ENCODE measurements at places on chromosomes 6 and 20. TPM values are rescaled to one million over a fixed set of nuclear protein-coding genes. Genes with fewer than 3 reads are reported as not detected.

- DNase-seq = no peak
These were observed 48.6 kb downstream of the LRFN2 start for GRCh38 chr6:40538556-40538955.

DNA sequence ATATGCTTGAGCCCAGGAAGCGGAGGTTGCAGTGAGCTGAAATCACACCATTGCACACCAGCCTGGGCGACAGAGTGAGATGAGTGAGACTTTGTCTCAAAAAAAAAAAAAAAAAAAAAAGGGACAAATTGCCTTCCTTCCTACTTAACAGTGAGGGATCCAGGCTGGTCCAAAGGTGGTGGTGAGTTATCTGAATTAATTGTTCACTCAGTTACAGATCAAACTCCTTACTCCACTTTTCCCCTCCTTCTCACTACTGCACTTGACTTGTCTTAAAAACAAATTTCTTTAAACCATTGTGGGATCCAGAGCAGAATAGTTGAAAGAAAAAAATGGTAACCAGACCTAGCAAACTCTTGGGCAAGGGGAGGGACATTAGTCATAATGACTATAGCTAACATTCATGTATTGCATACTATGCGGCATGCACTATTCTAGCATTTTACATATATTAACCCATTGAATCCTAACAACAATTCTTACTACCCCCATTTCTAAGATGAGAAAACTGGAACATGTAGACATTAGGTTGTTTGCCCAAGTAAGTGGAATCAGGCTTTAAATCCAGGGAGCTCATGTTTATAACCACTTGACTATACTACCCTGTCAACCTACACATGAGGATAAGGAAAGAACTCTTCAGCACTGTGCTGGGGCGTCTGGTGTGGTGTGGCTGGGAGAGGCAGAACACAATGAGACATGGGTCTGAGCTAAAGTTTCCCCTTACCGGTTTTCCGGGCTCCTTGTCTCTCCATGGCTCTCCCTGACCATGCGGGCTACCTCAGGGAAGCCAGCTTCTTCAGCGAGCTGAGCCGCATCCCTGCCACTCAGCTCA lies 1.5 kb downstream of the GPANK1 start:
- DNase-seq = no peak

DNA sequence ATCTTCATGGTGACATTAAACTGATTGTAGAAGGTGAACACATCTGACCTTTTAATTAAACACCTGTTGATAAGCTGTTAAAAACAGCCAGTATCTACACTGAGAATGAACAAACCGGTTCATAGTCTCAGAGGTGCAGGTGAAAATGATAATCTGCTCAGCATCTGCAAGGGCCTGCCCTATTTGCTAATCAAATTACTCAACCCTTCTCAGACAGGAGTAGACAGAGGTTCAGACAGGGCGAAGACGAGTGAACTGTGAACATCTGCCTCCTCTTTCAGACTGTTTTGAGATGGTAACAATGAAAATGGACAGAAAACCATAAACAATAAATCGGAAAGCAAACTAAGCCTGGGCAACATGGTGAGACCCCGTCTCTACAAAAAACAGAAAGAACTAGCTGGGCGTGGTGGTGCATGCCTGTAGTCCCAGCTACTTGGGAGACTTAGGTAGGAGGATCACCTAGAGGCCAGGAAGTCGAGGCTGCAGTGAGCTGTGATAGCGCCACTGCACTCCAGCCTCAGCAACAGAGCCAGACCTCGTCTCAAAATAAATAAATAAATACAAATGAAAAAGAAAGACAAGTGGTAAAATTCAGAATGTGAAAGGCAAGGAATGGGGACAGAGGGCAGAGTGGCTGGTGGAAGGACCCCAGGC lies 55.9 kb downstream of the NINL start:
- no peak for DNase-seq

DNA sequence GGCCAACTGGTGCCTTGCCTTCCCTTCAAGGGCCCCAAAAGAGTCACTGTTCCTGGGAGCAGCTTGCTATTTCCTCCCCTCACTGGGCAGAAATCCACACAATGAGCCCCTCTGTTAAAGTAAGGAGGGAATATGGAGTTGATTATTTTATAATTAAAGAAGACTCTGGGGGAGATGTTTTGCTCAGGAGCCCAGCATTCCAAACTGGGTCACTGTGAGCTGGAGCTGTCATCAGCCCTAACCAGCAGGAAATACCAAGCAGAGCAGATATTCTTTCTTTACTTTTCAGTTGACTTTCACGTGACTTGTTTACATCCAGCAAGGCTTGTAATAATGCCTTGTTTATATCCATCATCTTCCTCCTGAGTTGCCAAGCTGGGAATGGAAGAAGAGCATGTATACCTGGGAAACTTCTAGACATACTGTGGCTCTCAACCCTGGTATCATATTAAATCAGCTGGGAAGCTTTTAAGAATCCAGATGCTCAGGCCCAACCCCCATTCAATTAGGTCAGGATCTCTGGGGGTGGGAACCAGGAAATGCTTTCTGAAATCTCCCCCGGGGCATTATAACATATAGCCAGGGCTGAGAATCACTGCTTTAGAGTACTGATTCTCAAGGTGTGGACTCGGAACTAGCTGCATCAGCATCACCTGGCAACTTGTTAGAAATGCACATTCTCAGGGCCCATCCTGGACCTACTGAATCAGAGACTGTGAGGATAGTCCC lies 175.6 kb upstream of the MYLIP start:
- DNase-seq = no peak

DNA sequence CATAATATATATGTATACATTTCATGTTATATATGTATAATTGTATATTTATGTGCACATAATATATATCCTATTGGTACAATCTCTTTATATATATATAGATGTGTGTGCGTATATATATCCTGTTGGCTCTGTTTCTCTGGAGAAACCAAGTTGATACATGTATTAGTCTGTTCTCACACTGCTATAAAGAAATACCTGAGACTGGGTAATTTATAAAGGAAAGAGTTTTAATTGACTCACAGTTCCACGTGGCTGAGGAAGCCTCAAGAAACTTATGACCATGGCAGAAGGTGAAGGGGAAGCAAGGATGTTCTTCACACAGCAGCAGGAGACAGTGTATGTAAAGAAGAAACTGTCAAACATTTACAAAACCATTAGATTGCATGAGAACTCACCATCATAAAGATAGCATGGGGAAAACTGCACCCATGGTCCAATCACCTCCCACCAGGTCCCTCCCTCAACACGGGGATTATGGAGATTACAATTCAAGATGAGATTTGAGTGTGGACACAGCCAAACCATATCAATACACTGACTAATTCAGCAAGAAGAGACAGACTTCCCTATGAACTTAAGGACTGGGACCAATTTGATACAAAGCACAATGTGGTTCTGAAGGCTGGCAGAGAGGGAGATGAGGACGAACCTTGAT lies 14.0 kb downstream of the CST3 start:
- no peak for DNase-seq

- DNase-seq = peak; percentile 49
These were observed 64.3 kb downstream of the TTI1 start for GRCh38 chr20:37968841-37969401.

DNA sequence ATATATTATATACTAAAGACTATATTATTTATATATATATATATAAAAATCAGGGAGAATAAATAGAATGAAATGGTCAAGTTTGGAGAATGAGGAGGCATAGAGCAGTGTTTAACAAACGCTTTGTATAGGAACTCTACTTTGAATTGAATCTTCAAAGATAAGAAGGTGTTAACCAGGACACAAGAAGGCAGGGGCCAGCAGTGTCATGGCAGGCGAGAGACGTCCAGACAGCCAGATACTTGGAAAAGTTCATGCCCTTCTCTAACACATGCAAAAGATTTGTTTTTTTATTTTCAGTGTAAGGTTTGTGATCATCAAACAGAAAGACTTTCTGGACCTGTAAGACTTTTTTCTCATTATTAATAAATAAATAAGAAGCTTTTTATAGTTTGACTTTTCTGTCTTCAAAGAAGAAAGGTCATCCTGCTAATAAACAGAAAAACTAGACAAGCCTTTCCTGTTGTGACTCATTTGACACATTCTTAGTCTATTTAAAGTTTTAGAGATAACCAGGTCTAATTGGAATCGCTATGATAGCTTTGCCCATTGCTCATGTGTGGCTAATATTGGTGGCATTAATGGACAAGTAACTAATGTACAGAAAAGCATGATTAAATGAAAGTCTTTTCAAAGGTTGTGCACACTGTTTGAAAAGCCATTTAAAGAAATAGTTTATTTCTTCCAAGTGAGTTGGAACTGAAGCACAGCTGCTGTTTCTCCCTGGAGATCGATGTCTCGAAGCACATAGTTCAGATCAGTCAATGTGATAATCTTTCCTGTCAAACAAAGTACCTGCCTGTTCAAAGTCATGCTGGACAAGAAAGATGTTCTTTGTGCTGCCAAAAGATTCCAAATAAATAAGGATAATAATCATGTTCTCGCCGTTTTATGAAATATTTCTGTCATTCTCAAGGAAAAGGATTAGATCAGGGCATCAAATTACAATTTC lies 420.4 kb upstream of the OPRM1 start:
- no peak for DNase-seq

GRCh38 chr20:63494420-63495166 lies 4.3 kb downstream of the EEF1A2 start:
- no peak for DNase-seq

GRCh38 chr6:157134402-157135047 lies 188.8 kb downstream of the TMEM242 start:
- no peak for DNase-seq

- DNase-seq = peak; percentile 42
These were observed 230.8 kb downstream of the LRFN2 start for GRCh38 chr6:40356242-40356910.

GRCh38 chr6:78844899-78845298 lies 22.5 kb upstream of the IRAK1BP1 start:
- no peak for DNase-seq

- DNase-seq = no peak
These were observed 97.5 kb downstream of the FAM120B start for GRCh38 chr6:170404036-170404435.

DNA sequence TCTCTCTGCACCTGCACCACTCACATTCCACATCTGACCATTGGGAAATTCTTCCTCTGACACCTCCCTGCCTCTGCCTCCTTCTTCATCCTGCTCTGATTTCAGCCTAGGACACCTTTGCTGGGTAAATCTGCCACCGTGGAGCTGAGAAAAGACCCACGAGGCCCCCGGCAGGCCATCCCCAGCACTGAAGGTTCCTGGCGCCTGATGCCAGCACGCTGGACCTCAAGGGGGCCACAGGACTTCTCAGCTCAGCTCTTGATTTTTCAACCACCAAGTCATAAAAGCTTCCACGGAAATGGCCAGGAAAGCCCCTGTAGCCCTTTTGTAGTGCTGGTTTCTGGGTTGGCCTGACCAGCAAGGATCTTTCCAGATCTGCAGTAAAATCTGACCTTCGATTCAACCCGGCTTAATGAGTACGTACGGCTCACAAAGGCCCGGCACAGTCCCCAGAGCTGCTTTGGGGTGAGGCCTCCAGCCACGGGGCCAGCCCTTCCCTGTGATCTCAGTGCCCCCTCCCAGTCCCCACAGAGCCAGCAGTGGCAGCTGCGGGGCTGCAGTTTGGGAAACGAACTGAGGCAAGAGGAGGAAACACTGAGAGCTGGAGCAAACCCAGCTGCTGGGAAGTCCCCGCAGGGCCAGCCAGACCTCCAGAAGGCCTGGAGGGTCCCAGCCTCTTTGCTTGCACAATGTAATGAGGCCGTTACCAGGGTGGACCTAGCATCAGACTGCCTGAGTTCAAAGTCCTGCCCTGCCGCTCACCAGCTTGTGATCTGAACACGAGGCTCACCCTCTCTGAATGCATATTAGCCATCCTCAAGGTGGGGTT lies 157.5 kb downstream of the BMP7 start:
- no peak for DNase-seq

- no peak for DNase-seq
These were observed 24.0 kb downstream of the RNF146 start for GRCh38 chr6:127290391-127291265.

DNA sequence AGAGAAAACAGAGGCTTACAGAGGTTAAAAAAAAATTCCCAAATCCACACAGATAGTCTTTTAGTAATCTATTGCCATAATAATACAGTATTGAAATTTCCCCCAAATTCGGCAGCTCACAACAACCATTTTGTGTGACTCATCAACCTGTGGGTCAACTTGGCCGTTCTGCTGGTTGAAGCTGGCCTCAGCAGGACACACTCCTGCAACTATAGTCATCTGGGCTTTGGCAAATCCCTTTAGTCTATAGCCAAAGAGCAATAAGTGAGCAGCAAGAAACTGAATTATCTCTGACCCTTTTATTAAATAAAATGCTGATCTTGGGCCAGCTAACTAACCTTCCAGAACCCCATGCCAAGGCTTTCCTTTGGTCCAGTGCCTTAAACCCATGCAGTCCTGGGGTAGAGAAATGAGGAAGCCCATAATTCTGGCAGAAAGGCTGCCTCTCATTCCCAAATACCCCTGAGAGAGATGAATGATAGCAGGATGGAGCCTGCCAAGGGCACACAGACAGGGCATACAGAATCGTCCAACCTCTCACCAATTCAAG lies 17.2 kb upstream of the SNAP25 start:
- no peak for DNase-seq

DNA sequence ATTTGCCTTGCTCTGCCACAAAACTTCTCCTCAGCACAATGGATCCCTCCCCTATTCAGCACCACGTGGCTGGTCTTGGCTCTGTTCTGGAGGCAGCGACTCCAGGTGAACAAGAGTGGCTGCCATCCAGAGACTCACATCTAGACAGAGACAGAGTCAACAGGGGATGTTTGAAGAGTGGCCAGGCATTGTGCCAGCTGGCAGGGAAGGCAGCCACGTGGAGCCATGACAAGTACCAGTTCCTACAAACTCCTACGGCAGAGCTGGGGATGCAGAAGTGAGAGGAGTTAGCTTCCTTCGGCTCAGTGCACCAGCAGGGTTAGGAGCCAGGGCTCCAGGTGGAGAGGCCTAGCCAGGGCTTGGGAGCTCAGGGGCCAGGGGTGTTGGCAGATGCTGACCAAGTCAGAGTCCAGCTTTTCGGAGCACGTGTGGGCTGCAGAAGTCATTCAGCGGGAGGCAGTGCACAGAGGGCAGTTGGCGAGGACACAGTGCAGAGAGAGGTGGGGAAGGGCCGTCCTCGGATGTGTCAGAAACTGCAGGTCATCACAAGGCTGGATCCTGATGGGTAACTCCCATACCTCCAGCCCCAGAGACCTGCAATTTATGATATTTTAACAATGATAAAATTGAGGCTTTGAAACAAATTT lies 171.7 kb upstream of the PDE10A start:
- DNase-seq = no peak

DNA sequence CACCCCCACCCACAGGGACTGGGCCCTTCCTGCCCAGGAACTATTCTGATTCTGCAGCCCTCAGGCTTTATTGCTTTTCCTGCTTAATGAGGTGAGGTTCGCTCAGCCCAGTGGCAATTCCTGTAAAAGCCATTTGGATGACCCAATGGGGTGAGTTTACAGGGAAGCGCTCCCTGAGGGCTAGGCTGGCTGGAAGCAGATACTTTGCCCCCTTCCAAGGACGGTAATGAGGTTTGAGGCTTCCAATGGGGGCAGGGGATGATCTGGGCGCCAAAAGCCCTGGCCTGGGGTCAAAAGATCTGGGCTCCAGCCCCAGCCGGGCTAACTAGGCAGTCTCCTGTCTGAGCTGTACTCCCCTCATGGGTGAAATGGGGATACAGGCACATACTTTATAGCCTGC lies 41.8 kb downstream of the RIPOR3 start:
- DNase-seq = no peak

AVP gene
- total RNA-seq = not detected

MAPK13 gene
- total RNA-seq = 21.9 TPM

HLA-DRB5 gene
- 4.7 TPM for total RNA-seq

SLC22A23 gene
- 40.5 TPM for total RNA-seq

PRDM1 gene
- total RNA-seq = 27.0 TPM

HAO1 gene
- total RNA-seq = not detected

Data from vagina (tissue), 2 donors.